ENCODE measurements at places on chromosomes 4 and X. TPM values are rescaled to one million over a fixed set of nuclear protein-coding genes. Genes with fewer than 3 reads are reported as not detected.

- DNase-seq, result no peak
Measured at GRCh38 chr4:186845137-186845842, 121.6 kb upstream of the FAT1 start.

DNA sequence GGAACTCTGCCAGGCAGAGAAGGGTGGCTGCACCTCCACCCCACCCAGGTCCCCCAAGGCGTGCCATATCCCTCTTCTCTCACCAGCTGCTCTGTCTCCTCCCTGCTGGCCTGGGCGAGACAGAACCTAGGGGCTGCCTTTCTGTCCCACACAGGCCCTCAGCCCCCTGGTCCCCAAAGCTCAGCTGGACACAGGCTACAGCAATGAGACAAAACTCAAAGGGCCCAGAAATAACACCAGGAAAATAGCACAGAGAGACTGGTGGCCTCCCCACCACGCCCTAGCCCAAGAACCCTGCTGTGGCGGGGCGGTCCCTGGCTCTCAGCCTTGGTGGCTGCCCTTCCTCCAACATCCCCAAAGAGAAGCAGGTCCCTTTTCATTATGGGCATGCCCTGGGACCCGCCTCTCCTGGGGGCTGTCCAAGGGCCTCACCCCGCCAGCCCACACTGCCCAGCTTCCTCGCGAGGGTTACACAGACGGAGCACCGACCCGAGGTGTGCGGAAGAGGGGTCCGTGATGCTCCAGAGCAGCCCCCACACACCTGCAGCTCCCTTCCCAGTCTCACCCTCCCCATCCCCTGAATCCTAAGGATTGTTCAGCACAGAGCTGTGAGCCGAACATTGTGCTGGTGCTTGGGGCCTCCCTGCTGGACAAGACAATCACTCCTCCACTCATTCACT lies 67.7 kb upstream of the HMX1 start:
- DNase-seq, result no peak

The GLRA2 gene
- total RNA-seq, result not detected

DNA sequence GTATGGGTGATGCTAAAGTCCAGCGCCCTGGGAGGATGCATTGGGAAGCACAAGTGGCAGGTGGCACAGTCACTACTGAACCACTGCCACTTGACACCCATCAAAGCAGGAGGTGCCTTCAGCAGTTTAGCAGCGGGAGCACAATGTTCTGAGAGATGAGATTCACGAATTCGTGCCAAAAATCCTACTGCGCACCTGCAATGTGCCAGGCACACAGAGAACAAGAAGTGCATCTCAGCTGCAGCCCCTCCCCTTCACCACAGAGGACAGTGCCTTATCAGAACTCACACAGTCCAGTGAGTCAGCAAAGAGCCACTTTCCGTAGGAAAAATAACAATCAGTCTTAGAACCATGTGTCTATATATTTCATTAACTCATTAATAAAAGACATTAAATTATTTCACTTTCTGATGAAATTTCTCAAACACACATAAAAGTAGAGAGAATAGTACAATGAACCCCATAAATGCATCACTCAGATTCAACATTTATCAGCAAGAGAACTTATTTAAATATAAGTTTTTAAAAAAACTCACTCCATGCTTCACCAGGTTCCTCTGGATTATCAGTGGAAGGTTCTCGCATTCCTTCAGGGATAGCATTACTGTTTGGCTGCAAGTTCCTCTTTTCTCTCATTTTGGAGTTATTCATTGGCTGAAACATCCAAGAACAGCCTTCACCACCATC lies 47.0 kb downstream of the BEND2 start:
- no peak for DNase-seq

GRCh38 chr4:184693056-184693455 lies 40.8 kb downstream of the CENPU start:
- no peak for DNase-seq

The FAM9B gene
- total RNA-seq, result not detected

Data from Caco-2 (cell line).